ENCODE measurements at places on chromosomes 2 and 18.

DNA sequence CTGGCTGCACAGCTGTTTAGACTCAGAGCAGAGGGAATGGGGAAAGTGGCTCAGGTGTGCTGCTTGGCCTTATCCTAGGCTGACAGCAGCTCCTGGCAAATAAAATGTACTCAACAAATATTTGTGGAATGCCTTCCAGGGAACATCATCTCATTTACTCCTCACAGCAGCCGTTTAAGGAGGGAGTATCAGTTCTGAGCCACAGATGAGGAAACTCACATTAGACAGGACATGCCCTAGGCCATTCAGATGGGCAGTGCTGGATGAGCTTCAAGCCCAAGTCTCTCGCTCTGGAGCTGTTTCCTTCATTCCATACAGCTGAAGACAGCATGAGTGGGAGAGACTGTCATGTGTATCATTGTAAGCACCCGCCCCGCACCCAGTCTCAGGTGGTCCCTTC, 129.6 kb upstream of the CNGA3 start:
- DNase-seq: no peak

- no peak for DNase-seq
These were observed 35.4 kb upstream of the DNER start for GRCh38 chr2:229749779-229750178.

- DNase-seq: no peak
These were observed 261.4 kb downstream of the EPHA4 start for GRCh38 chr2:221310730-221311129.

GRCh38 chr18:35682281-35682867, 100.8 kb downstream of the GALNT1 start:
- no peak for DNase-seq

DNA sequence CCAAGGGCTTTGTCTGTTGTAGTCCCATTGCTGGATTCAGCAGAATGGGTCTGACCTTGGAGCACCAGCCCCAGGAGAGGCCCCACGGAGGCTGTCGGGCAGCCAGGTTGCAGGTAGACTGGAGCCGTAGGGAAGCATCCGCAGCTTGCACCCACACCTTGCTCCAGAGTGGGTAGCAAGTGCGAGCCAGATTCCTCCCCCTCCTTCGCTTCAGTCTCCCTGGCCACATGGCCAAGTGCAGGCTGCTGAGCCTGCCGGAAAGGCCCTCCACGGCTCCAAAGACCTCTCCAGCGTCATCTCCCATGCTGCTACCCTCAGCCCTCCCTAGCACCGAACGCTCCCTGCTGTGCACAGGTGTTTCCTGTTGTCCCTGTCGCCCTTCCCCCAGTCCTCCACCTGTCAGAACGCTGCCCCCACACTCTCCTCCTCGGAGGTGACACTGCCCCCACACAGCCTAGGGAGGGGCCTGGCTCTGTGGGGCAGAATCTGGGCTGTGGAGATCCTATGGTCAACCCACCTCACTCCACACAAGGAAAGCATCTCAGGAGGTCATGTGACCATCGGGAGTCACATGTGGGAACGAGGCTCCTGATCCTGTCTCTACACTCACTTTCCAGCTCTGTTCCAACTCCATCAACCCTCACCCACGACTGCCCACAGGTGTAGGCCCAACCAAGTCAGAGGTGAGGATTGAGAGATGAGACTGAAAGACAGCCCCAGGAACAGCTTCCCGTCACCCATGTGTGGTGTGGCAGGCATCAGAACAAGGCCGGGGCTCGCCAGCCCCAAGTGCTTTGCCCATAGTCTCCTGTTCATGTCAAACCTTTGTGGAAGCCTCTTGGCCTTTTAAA, 8.3 kb downstream of the KCNF1 start:
- no peak for DNase-seq

GRCh38 chr2:54845514-54845913, 122.1 kb downstream of the EML6 start:
- DNase-seq: no peak

GRCh38 chr2:197268786-197269584, 41.6 kb downstream of the ANKRD44 start:
- DNase-seq: no peak

GRCh38 chr2:240050278-240050677, 3.0 kb downstream of the OR6B3 start:
- no peak for DNase-seq

GRCh38 chr2:26666671-26667070, 25.5 kb upstream of the CIB4 start:
- no peak for DNase-seq

DNA sequence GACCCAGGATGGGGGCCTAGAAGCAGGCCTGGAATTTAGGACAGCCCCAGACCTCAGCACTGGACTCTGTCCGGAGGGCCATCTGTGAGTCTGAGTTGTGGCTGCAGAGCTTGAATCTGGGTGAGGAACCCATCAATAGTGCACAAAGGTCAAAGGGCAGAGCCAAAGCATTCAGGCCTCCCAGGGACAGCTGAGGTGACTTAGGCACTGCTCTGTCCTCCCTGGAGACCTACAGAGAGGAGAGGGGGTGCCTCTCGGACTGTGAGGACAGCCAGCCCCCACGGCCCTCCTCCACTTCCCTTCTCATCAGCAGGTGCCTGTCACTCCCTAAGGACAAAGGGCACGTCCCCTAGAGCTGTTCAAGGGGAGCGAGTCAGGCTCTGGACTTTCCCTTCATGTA, 25.1 kb upstream of the PRLH start:
- no peak for DNase-seq

- DNase-seq: no peak
These were observed 52.9 kb downstream of the MYCN start for GRCh38 chr2:15993232-15993610.

GRCh38 chr2:218168635-218169462, 2.1 kb upstream of the CXCR1 start:
- DNase-seq: peak; percentile 33

- DNase-seq: no peak
These were observed 246.1 kb downstream of the EXOC6B start for GRCh38 chr2:72579591-72580180.

GRCh38 chr18:51074605-51075004, 44.6 kb downstream of the SMAD4 start:
- no peak for DNase-seq

- DNase-seq: no peak
These were observed 15.9 kb upstream of the SEC11C start for GRCh38 chr18:59123588-59124369.

GRCh38 chr18:74595431-74595830, 2.2 kb upstream of the ZNF407 start:
- DNase-seq: no peak

GRCh38 chr2:119023534-119023933, 81.5 kb downstream of the MARCO start:
- no peak for DNase-seq
